ENCODE measurements at places on chromosomes 7 and 10.

DNA sequence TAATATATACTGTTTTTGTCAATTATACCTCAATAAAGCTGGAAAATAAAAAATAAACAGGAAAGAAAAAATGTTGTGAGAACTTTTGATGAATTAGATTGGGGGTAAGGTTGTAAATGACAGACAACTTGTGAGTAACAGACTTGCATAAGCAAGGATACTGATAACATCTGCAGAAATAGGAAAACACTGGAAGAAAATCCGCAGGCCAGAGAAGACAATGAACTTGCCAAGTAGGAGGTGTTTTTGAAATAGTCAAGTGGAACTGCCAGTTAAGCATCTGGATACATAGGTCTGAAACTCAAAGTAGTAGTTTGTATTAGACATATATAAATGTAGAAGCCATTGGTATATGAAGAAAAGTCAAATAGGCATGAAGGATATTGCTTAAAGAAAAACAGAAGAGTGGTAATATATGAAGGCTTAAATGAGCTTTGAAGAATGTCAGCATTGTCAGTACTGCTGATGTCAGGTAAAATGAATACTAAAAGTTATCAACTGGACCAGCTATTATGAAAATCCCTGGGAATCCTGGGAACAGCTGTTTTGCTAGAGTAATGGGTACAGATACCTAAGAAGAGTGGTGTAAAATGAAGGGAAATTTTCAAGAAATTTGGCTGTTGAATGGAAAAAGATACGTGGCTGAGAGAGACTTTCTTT, 58.7 kb downstream of the DNAJC1 start:
- DNase-seq = no peak

DNA sequence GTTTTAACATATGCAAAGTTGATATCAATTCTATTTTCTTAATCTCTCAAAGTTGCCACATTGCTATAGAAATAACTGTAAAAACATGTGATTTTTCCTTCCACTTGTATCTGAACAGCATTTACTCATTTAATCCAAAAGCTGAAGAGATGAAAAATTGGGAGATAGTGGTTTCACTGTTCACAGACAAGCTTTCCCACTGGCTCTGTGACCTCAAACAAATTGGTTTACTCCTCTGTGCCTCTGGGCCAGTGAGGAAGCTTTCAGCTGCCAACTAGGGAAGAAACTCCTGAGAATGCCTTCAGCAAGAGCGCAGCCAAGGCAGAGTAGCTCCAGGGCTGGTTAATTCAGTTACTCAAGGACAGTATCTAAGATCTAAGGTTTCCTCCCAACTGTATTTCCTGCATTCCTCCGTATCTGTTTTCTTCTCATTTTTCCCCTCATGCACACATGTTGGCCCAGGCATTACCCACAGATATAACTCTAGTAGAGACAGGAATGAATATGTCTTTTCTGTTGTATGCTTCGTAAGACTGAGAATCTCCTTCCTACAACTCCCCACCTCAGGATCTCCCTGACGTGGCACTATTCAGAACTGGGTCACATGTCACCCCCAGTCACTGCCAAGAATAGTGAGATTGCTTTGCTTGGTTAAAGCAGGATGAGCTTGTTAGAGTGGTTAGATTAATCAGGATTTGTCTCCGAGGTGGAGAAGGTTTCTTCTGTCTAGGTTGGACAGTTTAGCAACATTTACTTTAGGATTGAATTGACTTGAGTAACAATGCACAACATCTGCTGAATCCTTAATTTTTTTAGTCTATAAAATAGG, 315.7 kb downstream of the NRG3 start:
- DNase-seq = no peak

DNA sequence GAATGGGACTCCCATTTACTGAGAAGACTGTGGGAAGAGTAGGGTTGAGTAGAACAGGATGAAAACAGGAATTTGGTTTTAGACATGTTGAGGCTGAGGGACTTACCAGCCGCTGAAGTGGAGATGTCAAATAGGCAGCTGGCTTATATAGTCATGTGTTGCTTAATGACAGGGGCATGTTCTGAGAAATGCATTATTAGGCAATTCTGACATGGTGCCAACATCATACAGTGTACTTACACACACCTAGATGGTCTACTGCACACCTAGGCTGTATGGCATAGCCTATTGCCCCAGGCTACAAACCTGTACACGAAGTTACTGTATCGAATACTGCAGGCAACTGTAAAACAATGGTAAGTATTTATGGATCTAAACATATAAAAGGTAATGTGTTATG, 17.5 kb downstream of the ARL3 start:
- DNase-seq = no peak

DNA sequence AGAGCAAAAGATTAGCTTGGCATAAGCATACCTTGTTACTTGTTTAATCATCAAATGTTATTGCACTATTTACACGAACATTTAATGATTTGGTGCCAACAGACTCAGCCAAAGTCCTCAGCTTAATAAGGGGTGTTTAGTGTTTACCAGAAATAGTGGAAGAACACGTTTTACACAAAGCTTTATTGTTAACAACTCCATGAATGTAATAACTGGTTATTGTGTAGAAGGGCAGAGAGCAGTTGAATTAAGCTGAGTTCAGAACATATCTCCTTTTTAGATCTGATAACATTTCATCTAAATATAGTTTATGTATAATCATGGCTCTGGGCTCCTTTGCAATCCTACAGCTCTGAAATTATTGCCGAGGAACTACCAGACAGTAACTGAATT, 99.1 kb downstream of the CABCOCO1 start:
- no peak for DNase-seq

DNA sequence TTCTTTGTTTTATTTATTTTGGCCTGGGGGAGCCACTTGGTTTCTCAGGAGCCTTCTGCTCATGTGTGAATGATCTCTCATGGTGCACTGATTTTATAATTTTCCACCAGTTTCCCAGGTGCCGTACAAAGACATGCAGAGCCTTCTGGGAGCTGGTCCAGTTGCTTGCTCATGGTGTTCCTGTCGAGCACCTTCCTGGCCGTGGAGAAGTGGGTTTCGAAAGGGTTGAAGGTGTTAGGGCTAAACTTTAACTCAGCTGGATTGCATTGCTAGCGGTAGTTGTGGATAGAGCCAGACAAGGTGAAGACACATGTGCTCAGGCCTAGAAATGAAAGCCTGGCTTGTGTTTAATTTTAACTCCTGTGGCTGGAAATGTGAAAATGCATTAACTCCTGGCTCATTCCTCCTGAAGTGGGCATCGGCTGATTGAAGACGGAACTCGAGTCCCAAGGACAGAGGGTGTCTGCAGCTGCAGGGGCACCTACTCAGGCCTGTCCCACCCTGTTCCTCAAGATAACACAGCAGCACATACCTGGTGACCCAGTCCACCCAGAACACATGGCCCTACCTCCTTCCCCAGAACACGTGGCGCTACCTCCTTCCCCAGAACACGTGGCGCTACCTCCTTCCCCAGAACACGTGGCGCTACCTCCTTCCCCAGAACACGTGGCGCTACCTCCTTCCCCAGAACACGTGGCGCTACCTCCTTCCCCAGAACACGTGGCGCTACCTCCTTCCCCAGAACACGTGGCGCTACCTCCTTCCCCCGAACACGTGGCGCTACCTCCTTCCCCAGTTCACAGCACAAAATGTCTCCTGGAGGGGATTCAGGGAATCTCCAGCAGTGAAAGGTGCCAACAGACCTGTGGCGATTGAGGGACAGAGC, 133.2 kb downstream of the WDR37 start:
- peak; percentile 27 for DNase-seq

GRCh38 chr7:106273009-106273668, 11.6 kb downstream of the NAMPT start:
- no peak for DNase-seq

GRCh38 chr10:116084161-116084560, 188.8 kb downstream of the GFRA1 start:
- no peak for DNase-seq

GRCh38 chr10:131663351-131663750, 237.5 kb upstream of the PPP2R2D start:
- DNase-seq = no peak

DNA sequence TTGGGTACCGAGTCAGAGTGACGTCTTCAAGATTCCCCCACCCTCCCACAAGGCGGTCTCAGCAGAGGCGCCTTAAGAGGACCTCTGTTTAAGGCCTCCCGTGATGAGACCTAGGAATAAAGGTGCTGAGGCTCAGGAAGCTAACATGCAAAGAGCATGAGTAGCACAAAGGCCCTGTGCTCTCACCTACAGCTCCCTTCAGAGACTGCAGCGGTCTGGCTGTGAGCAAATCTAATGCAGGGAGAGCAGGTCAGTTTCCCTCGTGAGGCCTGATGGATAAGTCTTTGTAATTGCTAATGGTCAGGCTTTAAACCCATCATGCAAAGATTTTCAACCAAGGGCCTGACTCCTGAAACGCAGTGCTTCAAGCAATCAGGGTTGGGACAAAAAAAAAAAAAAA, 909.3 kb upstream of the GHITM start:
- no peak for DNase-seq

- no peak for DNase-seq
These were observed 81.6 kb downstream of the ZMIZ1 start for GRCh38 chr10:79150444-79150754.

GRCh38 chr7:27124902-27125689, 5.5 kb downstream of the HOXA4 start:
- no peak for DNase-seq

GRCh38 chr10:30928742-30929141, 102.9 kb downstream of the ZNF438 start:
- DNase-seq = no peak

GRCh38 chr10:89078724-89079672, 88.4 kb downstream of the FAS start:
- no peak for DNase-seq

DNA sequence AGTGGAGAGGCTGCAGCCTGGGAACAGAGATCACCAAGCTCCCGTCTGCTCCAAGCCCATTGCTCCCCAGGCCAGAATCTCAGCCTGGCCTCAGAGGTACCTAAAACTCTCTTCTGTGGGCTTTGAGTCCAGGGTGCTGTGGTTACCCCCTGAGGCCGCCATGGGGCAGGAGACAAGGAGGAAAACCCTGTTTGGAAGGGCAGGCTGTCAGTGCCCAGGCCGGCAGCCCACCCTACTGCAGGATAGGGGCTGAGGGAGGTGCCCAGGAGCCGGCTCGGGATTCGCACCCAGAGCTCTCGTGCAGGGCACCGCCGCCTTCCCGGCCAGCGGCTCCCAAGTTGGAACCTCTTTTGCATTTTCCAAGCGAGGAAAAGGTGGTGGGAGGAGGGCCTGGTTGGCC, 24.5 kb downstream of the UNCX start:
- peak; percentile 34 for DNase-seq

GRCh38 chr10:124624466-124624865, 119.7 kb downstream of the FAM53B start:
- DNase-seq = no peak

Data from spleen (tissue), 13 donors.